ENCODE measurements at places on chromosomes 1 and 21. TPM values are rescaled to one million over a fixed set of nuclear protein-coding genes. Genes with fewer than 3 reads are reported as not detected.

TMIGD3 gene
- total RNA-seq, result 7.8 TPM

LRRC8C gene
- total RNA-seq, result 0.73 TPM

OR2G6 gene
- total RNA-seq, result not detected

TTLL7 gene
- total RNA-seq, result 7.5 TPM

TAS1R3 gene
- total RNA-seq, result 0.30 TPM

SMIM1 gene
- 4.9 TPM for total RNA-seq

LRIG2 gene
- 4.9 TPM for total RNA-seq

NCAM2 gene
- 0.53 TPM for total RNA-seq

MCOLN3 gene
- 0.05 TPM for total RNA-seq

CASQ2 gene
- 0.13 TPM for total RNA-seq

- no peak for DNase-seq
Observed at GRCh38 chr1:71170925-71171324, 90.1 kb upstream of the ZRANB2 start.

DNA sequence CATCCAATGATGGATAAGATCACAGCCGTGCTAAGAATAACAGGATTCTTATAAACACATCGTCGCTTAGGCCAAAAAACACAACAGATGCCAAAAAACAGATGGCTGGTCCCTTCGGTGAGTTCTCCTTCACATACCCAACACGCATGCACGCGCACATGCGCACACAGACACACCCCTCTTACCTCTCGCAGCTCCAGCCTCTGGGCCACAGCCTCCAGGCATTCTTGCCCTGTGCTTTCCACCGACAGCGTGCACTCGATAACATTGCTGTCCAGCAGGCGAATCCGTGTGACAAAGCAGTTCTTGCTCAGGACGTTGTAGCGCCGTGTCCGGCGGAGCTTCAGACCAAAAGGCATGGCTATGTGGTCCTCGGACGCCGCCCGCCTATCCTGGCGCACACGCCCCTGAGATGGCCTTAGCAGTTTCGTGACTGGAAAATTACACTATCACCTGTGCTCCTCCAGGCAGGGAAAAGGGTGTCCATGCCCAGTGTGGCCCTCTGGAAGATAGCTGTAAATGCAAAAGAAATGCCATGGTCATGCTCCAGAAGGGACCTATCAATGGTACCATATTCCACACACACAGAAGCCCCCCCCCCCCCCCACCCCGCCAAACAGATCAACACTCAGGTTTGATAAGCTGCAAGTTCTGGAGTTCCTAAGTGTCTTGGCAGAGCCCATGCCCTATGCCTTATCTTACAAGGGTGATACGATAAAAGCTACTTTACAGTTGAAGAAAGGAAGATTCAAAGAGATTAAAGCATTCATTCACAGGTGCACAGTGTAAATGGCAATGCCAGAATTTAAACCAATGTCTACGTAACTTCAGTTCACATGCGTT, 86.7 kb downstream of the PTPN14 start:
- no peak for DNase-seq

- no peak for DNase-seq
Observed at GRCh38 chr1:41963636-41964035, 44.9 kb upstream of the HIVEP3 start.

- DNase-seq, result no peak
Observed at GRCh38 chr1:17711577-17711910, 43.6 kb upstream of the ACTL8 start.

GRCh38 chr1:59022199-59022598, 238.4 kb upstream of the JUN start:
- DNase-seq, result no peak

- no peak for DNase-seq
Observed at GRCh38 chr1:119546641-119547040, 39.6 kb downstream of the HSD3B1 start.

Measured in left lobe of liver (tissue), 2 donors.